Activated gamma-delta T cell treated with Interleukin-2 at 50 U/mL for 16 hours (primary cell): ENCODE measurements at places on chromosomes 16 and 17.

DNA sequence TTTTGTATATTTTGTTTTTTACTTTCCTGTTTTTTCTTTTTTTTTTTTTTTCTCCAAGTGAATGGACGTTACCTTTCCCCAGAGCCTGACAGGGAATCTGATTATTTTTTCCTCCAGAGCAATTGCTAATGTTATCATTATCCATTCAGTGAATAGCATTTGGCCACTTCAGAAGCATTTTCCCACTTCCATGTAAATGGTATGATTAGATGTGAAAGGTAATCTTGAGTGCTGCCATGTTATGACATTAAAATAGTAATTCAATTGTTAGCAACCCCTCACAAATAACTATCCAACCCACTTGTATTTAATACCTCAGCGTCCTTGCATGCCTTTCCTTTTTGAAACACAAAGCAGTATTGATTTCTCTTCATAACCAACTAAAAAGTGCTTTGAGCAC lies 1243.8 kb downstream of the CDH8 start:
- DNase-seq: no peak

DNA sequence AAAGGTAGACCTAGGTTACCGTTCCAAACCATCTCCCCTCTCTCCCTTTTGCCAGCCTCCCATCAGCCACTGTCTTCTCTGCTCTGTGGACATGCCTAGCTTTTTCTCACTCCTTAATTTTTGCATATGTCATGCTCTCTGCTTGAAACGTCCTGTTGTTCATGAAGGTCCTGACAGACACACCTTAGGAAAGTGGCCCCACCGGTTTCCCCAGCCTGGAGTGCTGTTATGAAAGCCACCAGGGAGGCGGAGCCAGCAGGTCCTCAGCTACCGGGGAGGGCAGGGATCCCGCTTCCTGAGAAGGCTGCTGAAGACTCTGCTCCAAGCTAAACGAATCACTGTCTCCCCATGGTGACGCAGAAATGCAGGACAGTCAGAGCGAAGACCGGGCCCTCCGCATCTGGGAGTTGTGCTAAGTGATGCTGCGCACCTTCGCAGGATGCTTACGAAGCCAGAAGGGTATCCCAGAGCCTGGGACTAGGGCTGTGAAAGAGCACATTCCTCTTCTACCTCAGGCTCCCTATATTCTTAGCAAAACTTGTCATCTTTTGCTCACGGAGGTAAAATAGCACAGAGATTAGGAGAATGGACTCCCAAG lies 2.3 kb upstream of the SLC16A11 start:
- DNase-seq: no peak

- no peak for DNase-seq
These were observed 12.5 kb downstream of the ERN2 start for GRCh38 chr16:23700509-23700908.

DNA sequence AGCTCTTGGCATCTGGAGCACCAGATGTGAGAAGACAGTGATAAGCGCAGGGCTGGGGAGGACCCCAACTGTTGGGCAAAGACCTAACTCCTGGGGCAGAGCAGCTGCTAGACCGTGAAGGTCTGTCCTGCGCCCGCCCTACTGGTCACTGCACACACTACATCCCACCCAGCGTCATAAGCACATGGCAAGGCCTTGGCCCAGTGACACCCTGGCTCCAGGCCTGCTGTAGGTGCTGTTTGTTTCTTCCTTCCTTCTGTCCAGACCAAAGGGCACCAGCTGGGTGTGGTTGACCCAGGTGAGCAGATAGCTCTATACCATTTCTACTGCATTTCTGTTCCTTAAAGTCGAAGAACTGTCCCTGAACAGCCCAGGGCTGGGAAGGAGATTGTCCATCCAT lies 6.4 kb downstream of the TRPV3 start:
- no peak for DNase-seq

GRCh38 chr17:81630274-81630673 lies 6.6 kb downstream of the NPLOC4 start:
- DNase-seq: no peak

- DNase-seq: no peak
These were observed 2.8 kb upstream of the NXPH3 start for GRCh38 chr17:49572806-49573420.

DNA sequence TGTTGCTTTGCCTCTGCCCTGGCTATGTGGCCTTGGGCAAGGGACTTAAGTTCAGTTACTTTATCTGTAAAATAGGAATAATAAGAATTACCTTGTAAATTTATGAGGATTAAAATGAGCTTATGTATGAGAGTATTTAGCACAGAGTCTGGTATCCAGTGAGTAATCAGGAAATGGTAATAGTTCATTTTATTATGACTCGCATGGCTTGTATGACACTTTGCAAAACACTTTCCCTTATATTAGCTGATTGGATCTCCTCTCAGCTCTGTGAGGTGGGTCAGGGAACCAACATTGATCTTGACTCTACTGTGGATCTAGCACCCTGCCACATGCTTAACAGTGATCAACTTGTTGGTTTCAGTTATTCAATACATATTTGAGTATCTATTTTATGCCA lies 8.3 kb upstream of the CDH3 start:
- no peak for DNase-seq

GRCh38 chr16:4461250-4462085 lies 13.0 kb downstream of the NMRAL1 start:
- DNase-seq: no peak

DNA sequence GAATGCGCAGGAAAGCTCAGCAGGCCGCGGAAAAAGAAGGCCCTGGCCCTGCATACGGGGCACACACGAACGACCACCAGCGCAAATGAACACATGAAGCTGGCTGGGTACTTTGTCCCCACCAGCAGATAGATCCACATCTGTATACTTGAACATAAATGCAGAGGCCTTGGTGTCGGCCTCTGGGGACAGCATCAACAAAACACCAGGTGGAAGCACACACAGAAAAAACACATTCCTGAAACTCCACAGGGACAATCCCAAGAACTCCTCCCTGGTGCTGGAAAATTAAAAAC lies 606 bp upstream of the ZBTB4 start:
- no peak for DNase-seq

DNA sequence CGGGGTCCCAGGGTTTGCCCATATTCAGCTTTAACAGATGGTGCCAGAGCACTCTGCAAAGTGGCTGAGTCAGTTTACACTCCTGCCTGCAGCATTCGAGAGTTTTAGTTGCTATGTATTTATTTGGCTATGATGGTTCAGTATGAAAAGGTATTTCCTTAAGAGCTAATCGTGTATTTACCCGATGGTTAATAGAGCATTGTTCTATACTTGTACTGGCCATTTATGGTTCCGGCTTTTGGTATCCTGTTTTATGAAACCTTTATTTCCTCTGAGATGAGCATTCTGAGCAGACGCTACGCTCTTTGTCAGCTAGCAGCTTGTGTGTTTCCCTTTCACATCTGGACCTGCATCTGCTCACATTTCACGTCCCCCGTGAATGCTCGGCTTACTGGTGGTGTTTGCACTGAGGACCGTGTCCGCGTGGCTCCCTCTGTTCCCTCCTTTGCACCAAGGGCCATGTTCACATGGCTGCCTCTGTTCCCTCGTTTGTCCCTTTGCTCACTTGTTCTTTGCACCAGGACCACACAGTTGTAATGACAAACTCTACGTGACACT lies 149.1 kb upstream of the CHMP6 start:
- DNase-seq: no peak

DNA sequence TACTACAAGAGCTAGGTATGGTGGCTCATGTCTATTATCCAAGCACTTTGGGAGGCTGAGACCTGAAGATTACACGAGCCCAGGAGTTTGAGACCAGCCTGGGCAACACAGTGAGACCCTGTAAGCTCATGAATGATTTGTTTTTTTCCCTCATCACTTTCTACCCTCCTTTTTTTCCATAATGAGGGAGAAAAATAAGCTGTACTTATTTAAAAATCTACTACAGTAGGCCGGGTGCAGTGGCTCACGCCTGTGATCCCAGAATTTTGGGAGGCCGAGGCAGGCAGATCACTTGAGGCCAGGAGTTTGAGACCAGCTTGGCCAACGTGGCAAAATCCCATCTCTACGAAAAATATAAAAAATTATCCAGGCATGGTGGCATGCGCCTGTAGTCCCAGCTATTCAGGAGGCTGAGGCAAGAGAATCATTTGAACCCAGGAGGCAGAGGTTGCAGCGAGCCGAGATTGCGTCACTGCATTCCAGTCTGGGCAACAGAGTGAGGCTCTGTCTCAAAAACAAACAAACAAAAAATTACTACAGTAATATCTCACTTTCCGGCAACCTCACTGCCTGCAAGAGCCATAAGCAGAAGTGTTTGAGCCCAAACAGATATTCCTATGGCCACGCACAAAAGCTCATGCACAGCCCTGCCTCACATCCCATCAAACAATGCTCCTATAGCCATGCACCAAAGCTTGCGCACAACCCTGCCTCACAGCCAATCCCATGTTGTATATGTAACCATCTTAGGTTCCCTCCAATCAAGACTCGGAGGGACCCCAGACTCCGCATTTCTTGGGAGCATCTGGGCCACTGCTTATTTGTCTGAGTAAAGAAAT lies 37.4 kb downstream of the TK2 start:
- DNase-seq: no peak

GRCh38 chr17:79042421-79043190 lies 18.6 kb downstream of the C1QTNF1 start:
- DNase-seq: peak; percentile 67
